ENCODE measurements at places on chromosomes 2 and 18. TPM values are rescaled to one million over a fixed set of nuclear protein-coding genes. Genes with fewer than 3 reads are reported as not detected.

DNA sequence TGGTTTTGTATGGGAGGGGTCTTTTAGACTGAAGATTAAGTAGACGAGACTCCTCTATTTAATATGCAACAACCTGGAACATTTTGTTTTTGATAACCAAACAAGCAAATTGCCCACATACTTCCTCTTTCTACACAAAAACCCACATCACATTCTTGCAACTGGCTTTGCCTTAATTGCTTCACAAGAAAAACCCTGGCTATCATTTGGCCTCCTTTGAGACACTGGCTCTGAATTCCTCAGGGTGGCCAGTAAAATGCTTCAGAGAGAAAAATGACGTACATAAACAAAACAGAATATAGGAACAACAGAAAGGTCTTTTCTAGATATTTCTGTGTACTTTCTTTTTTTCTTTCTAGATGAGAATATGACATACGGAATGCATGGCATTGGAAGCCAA lies 103.0 kb downstream of the TRIB2 start:
- no peak for DNase-seq

GRCh38 chr2:181305301-181306123 lies 151.7 kb upstream of the ITGA4 start:
- DNase-seq, result no peak

- DNase-seq, result no peak
Observed at GRCh38 chr2:192885569-192886160, 690.9 kb upstream of the TMEFF2 start.

DNA sequence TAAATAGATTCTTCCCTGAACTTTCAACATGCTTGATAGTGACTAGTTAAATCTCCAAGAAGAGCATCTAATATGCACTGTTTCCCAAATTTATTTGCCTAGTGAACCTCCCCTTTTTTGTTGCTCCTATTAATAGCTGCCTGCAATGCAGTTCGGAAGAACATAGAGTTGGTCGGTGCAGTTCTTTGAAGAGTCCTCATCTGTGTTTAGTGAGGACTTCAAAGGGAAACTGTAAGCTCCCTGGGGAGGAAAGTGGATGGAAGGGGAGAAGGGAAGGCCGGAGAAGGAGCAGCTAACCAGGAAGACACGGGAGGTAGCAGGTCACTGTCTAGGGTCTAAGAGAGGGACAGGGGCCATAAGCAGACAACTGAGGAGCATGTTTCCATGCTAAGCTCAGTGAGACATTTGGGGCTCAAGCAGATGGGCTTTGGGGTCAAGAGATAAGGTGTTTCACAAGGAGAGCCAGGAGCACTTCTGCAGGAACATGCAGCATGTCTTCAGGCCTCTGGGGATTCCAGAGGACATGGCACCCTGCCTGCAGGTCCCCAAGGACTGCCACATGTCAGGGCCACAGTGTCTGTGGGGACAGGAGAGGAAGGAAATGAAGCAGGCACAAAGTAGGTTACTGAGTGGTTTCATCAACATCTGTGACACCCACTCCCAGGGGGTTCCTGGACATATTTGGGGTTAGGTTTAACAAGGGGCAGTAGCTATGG lies 48.7 kb upstream of the ANXA4 start:
- DNase-seq, result no peak

- no peak for DNase-seq
Observed at GRCh38 chr2:3626118-3626811, 31.4 kb downstream of the COLEC11 start.

DNA sequence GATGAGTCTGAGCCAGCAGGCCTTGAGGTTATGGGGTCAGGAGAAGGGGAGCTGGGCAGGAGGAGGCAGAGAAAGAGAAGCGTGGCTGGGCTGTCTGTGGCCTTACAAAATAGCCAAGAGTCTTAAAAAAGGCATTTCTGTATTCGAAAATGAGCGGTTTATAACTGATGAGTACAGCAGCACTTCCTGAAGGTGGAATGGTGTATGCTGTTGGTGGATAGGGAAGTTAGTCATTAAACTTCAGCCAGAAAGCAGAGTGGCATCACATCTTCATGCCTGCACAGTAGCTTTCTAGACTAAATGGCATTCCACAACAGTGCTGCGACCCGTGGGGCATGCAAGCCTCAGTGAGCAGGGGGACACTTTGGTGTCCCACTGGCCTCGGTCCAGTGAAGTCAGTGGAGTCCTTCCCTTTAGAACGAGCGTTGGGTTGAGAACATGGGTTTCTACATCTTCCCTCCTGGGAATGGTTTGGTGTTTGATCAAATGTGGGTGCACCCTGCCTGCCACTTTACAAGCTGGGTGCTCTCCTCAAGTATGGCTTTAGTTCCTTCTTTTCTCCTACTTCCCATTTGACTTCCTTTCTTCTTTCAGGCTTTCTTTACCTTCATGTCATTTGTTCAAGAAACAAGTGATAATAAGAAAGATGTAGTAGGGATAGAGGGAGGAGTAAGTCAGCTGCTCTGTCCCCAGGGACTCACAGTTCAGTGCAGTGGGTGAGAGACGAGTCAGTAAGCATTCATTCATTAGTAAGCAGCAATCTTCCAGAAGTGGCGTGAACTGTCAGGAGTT lies 96.3 kb downstream of the ARMC9 start:
- no peak for DNase-seq

- DNase-seq, result no peak
Observed at GRCh38 chr2:24915796-24916195, 4.2 kb downstream of the ADCY3 start.

GRCh38 chr2:224757934-224758548 lies 41.9 kb upstream of the CCDC195 start:
- DNase-seq, result no peak

GRCh38 chr2:29065068-29065811 lies 9.1 kb downstream of the PCARE start:
- DNase-seq, result no peak

- DNase-seq, result no peak
Observed at GRCh38 chr2:64587561-64587960, 63.4 kb downstream of the AFTPH start.

DNA sequence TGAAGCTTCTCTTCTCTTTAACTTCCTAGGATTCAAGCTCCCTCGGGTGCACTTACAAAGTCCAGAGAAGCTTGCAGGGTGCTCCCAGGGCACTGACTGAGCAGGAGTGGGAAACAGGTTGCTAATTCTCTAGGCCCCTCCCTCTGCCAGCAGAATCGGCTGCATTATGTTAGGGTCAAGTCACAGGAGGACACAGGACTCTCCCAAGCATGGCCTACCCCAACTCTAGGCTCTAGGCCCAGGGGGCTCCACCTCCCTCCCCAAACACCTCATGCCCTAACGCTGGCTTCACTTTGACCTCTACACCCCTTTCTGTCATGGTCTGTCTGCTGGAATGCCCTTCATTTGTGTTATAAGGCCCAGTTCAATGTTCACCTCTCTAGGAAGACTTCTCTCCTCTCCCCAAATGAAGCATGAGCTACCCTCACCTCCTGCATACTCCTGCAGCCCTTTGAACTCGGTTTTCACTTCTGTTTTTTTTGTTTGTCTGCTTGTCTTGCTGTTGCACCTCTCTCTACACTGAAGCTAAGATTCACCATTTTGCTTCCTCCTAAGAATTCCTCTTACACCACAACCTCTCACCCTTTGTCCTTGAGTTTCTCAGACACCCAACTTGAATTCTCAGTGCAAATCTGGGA lies 521.8 kb upstream of the ID2 start:
- DNase-seq, result no peak

DNA sequence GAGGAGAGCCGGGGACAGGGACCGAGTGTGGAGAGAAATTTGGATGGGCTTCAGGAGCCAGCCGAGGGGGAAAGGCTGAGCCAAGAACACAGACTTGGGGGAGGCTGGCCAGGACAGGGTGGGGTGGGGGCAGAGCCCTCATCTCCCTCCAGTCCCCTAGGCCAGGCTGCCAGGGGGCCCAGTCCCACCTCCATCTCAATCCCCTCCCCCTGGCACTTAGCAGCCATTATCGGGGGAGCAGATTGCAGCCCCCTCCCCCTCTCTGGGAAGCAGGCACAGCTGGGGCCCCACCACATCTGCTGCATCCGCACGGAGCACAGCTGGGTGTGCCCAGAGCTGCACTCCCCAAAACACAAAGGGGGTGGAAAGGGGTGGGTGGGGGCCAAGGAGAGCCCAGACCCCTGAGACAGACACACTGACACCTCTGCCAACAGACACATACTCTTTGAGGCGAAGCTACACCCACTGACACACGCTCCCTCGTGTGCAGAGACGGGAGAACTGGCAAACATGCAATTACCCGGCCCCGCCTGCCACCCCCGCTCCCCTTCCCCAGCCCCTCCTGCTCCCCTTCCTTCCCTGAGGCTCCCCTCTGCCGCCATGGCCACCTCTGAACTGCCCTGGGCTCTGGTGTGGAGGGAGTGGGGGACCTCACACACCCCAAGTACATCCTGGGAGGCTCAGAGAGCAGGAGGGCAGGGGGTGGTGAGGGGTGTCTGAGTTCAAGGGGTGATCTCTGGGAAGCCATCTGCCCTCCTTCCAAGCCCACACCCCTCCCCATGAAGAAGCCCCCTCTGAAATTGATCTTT lies 5.1 kb upstream of the ASIC4 start:
- no peak for DNase-seq

DNA sequence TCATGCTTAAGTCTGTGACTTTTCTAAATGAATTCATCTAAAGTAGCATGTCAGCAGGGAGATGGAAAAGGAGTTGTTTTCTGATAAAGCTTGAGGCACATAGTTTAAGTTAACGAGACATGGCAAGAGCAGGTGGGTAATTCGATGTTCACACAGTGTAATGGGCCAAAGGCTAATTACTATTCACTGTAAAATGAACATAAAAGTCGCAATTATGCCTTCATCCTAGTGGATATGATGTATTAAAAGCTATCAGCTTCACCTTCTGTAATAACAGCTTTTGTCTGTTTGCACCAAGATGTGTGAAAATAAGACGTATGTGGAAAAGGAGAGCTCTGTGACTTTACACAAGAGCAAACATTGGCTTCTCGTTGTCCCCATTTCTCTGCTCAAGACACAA lies 94.2 kb upstream of the CDH20 start:
- no peak for DNase-seq

GRCh38 chr2:155513248-155513647 lies 814.8 kb downstream of the KCNJ3 start:
- DNase-seq, result no peak

DNA sequence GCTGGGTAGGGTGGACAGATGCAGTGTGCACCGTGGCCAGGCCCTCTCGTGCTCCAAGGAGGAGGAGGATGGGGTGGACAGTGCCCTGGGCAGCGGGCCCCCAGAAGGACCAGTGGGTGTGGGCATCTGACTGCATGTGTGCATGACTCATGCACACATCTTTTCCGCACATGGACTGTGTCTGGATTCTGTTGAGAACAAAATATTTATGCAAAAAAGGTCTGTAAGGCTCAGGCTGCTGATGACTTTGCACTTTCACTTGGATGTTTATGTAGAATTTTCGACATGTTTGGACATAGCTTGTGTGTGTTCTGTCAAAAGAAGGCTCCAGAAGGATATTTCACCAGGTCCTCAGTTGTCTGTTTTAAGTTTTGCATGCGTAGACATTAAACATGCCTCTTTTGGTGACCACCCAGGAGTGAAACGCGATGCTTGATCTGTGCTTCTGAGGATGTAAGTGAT lies 45.6 kb downstream of the MTCL1 start:
- DNase-seq, result no peak

DNA sequence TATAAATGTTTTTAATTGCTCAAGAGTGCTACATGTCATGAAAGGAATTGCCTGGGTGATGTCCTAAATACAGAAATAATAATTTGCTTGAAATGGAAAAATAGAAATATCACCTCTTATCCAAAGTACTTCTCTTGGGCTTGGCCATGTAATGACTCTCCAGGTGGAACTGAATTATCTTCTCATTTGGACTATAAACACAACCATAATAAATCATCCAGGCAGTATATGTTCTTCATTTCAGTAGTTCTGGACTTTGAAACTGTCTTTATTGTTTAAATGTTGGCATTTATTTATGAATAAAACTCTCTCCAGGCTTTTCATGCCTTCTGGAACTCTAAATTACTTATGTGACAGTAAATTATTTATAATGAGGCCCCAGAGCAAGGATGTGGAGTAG lies 40.5 kb downstream of the OXER1 start:
- no peak for DNase-seq

- no peak for DNase-seq
Observed at GRCh38 chr2:95010126-95010525, 15.4 kb upstream of the MAL start.

DNA sequence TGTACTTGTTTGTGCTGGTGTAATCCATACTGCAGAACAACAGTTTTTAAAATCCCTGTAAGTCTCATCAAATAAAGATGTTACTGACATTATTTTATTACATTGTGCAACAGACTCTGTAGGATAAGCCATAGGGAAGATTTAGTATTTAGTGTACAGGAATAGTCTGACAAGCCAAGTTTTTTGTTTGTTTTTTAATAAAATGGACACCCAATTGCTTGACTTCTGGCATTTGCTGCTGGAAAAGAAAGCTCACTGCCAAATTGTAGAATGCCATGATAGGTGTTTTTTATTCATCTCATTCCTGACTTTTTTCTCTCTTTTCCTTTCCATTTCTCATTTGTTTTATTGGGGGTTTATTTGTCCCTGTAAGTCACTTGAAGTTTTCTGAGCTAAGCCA lies 38.1 kb downstream of the SMARCAL1 start:
- DNase-seq, result no peak

- no peak for DNase-seq
Observed at GRCh38 chr18:49432602-49433001, 27.8 kb downstream of the DYM start.

DNA sequence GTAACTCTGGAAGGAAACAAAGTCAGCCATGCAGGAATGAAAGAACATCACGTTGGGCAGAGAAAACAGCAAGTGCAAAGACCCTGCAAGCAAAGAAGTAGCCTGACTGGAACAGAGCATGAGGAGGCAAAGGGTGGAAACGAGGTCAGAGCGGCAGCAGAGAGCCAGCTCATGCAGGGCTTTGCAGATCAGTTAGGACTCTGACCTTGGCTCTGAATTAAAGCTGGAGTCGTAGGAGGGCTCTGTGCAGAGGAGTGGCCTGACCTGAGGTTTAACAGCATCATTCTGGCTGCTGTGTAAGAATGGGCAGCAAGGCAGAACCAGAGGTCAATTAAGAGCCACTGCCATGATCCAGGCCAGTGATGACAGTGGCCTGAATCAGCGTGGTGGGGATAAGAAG lies 220.7 kb downstream of the PRKCE start:
- no peak for DNase-seq

GRCh38 chr2:169109502-169110409 lies 40.4 kb downstream of the DHRS9 start:
- DNase-seq, result peak; percentile 45

Gene CYB5A
- total RNA-seq, result 11.1 TPM

Gene EIF2B4
- total RNA-seq, result 33.2 TPM

Gene TLX2
- total RNA-seq, result not detected

Gene SPOPL
- 16.2 TPM for total RNA-seq

Gene CDKL4
- 0.74 TPM for total RNA-seq

Gene UGT1A4
- not detected for total RNA-seq

Gene CCDC74A
- 0.49 TPM for total RNA-seq

Gene ARHGEF4
- 1.7 TPM for total RNA-seq

Gene NT5DC4
- total RNA-seq, result not detected

Gene CENPO
- total RNA-seq, result 9.2 TPM

Gene MEIS1
- total RNA-seq, result 3.6 TPM

Gene SLC16A14
- not detected for total RNA-seq

Gene CCDC141
- total RNA-seq, result 153 TPM
